ENCODE measurements at places on chromosomes 12 and 14. TPM values are rescaled to one million over a fixed set of nuclear protein-coding genes. Genes with fewer than 3 reads are reported as not detected.

DNA sequence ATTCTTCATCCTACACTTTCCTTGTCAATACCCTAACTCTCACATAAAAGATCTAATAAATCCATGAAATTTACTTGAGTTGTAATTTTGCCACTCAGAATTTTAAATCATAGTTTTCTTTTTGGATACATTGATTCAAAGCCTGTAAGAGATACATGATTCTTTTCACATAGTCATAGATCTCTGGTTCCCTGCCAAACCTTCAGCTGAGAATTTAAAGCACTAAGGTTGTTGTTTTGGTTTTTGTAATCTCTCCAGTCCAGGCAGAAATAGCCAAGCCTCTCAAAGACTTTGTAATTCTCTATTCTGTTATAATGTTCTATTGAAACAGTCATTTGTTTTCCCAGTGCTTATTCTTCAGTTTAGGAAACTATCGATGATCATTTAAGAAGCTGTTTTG is 273.9 kb downstream of the TRHDE start:
- no peak for DNase-seq

- no peak for DNase-seq
Measured at GRCh38 chr14:95221531-95221930, 64.2 kb upstream of the DICER1 start.

- DNase-seq: no peak
Measured at GRCh38 chr12:94815958-94816357, 165.6 kb upstream of the TMCC3 start.

DNA sequence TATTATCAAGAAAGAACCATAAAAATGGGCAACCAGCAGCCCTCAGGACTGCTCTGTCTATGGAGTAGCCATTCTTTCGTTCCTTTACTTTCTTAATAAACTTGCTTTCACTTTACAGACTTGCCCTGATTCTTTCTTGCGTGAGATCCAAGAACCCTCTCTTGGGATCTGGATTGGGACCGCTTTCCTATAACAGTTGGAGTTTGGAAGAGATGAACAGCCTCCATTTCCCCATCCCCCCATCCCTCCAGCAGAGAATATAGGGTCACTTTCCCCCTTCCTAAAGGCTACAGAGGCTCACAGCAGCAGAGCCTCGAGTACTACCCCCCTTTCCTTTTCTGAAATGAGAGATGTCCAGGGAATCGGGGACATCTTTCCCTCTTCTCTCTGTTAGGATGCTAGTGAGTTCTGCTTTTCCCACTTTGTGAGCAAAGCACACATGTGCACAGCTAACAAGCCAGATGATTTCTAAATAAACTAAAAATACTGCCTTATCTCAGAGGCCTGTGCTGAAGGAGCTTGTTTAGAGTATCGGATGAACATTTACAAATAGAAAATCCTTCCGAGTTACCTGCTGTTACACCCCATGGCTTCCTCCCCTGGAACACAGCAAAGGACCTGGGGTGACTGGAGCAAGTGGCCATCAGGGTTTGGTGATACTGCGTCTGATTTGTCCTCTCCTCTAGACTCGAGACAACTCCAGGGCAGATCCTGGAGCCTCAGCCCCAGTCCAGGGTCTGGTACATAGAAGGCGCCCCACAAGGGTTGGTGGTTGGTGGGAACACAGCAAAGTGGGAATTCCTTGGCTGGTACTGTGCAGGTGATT is 144.2 kb downstream of the SLC38A6 start:
- DNase-seq: no peak

KERA gene
- total RNA-seq: not detected

DNA sequence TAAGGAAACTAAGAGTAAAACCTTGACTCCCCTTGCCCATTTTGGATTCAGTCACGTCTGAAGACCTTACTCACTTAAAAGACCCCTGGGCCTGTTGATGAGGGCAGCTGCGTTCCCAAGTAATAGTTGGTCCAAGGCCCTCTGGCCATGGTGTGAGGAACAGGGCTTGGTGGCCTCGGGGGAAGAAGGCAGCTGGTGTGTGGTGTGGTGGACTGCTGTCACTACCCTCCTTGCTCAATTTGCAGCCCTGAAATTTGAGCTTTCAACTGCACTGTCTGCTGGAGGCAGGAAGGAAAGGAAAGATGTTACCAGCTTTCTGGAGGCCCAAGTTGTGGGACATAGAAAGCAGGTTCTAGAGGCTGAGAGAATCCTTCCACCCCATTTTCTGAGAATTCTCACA is 128.2 kb downstream of the SLC38A6 start:
- no peak for DNase-seq

DDX47 gene
- total RNA-seq: 96.6 TPM

DNA sequence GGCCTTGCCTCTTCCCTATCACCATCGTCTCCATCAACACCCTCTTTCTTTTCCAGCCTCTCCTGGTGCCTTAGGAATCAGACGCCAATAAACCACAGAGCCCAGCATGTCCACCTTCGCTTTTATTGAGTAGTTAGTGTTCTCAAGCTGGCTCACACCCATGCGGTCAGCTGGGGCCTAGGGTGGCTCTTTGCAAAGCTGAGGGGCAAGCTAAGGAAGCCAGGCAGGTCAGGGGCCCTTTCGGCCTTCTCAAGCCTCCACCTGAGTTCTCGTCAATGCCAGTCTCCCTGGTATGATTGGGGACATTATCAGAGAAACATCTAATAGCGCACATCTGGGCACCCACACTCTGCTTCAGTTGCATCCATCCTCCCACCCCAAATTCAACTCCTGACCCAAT is 737 bp upstream of the TEX52 start:
- DNase-seq: no peak

GRCh38 chr14:53751650-53752049 is 205.0 kb downstream of the BMP4 start:
- DNase-seq: no peak

TMPRSS12 gene
- not detected for total RNA-seq

DNA sequence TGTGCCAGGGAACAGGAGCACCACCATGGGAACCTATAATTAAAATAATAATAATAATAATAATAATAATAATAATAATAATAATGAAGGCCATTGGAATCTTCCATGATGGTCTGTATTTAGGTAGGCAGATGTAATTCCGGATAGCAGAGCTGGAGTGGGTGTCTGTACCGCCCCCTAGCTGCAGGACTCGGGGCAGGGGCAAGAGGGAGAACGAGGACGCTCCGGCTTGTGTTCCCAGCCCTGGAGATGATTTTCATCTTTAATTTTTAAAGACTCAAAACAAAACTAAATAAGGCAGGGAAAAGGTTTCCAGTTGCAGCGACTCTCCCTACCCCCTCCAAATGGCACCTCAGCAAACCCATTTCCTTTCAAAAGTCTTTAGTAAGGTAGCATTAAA is 501.1 kb downstream of the VRK1 start:
- no peak for DNase-seq

DNA sequence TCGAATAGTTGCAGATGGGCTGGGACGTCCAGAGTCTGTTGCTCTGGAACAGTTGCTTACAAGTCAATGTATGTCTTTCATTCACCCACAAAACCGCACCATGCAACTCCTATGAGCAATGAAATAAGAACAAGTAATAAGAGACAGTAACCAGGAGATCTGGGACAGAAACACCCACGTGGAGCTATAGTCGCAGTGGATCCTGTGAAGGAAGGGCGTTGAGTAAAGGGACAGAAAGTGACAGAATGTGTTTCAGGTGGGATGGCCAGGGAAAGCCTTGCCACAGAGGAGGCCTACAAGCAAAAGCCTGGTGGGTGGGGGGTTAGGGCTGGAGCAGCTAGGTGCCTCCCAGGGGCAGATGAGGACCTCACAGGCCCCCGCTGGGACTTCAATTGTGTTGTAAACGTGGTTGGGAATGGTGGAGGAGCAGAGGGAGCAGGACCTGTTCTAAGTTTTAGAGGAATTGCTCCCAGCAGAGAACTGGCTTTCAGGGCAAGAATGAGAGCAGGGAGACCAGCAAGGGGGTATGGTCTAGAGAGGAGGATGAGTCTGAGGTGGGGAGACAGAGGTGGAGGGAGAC is 86.7 kb upstream of the FZD10 start:
- DNase-seq: no peak

HOXC9 gene
- total RNA-seq: 11.0 TPM

DNA sequence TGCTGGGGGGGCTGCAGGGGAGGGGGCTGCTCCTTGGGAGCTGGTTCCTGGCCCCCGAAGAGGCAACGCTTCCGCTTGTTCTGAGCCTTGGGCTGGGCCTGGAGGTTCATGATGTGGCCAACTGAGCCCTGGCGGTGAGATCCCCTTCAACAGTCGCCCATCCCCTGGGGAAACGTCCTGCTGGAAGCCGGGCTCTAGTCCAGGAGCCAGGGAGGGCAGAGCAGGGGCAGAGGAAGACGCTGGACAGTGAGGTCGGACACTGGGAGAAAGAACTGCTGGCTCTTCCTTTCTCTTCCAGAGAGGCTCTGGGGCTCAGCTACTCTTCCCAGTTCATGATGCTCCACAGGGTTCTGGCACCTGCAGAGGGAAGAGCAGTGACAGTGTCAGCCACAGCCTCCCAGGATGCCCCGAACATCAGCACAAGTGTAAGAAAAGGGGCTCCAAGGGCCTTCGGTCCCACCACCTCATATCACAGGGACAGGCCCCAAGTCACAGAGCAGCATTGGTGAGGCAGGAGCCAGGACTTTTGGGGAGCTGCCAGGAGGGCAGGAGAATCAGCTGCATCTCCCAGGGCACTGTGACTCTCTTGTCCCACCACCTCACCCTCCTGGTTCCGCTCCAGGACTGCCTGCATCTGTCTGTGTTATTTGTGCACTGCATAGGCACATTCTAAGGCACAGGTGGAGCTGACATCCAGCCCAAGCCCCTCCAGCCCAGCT is 25.9 kb upstream of the PNMA1 start:
- DNase-seq: no peak

- DNase-seq: peak; percentile 86
Measured at GRCh38 chr12:52969828-52970569, 21.1 kb downstream of the KRT18 start.

GRCh38 chr14:40312296-40312695 is 880.1 kb upstream of the FBXO33 start:
- peak; percentile 30 for DNase-seq

- no peak for DNase-seq
Measured at GRCh38 chr14:37617864-37618365, 22.5 kb downstream of the TTC6 start.

DNA sequence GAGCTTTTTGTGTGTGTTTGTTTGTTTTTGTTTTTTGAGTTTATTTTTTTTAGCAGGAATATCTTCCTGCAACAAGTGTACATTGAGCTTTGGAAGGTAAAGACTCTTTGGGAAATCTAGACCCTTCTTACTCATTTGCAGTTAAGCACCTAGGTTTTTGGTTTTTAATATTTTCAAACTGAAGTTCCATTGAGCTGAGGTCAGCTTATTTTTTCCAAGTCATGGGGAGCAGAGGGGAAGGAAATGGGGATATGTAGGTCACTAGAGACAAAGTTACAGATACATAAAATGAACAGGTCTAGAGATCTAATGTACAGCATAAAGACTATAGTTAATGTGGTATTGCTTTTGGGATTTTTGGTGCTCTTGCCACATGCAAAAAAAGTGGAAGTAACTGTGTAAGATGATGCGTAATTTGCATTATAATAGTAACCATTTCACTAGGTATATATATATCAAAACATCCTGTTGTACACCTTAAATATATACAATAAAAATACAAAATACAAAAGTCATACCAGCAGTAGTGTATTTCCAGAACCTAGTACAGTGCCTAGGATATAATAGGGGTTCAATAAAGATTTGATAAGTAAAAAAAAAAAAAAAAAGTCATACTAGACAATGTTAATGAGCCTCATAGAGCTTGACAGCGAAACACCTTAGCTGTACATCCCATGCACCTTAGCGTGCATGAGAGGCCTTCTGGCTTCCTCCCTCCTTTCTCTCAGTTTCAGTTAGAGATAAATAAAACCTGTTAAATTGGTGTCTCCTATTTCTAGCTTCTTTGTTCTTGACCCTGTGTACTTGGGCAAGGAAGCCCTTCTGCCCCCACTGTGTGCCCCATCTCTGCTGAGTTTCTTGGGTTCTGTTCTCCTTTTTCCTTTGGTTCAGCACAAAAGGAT is 22.7 kb downstream of the CGRRF1 start:
- no peak for DNase-seq

DNA sequence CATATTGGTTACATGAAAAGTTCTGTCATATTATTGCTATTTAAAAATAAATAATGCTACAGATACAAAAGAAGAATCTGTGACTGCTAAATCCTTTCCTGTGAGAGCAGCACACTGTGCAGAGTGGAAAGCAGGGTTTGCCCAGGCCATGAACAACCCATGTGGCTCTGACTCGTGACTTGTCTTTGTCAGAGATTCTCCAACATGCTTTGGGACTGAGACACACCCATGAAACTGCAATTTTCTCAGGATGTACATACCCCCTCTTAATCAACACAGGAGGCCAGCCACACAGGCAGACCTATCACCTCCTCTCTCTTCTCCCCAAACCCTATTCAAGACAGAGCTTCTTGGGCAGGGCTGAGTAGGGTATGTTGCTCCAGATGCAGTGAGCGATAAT is 96.8 kb upstream of the NTF3 start:
- peak; percentile 16 for DNase-seq

BEST3 gene
- 0.31 TPM for total RNA-seq

- no peak for DNase-seq
Measured at GRCh38 chr14:92677087-92677668, 71.2 kb downstream of the LGMN start.

DNA sequence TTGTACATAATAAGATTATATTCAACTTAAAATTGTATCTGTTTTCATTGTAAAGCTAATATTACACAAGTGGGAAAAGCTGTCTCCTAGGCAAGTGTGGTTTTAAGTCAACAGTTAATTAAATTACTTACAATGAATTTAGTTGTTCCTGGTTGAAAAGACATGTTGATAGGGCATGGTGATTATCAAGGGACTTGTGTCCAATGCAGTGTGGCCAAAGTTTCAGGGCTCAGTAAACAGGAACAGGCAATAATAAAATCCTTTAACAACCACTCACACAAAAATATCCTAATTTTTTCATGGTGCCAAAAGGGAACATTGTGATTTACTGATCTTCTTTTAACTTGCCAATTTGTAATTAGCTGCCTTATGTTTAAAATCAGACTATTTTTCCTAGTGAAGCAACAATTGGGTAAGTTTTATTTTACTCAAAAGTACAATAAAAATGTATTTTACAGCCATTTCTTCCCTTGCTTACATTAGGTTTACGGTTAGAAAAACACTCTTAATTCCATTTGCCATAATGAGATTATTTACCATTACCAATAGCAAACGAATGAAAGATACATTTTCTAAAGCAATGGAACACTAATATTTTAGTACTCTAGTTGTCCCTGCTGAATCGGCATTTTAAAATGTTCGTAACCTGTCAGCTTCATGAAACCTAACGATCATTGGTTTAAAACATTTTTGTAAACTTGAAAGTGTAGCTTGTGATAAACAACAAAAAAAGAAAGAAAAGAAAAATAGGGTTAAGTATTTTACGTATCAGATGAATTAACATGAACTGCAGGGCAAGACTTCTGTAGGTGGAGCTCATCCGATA is 1.8 kb upstream of the WNK1 start:
- DNase-seq: no peak

- no peak for DNase-seq
Measured at GRCh38 chr14:58607952-58608317, 29.8 kb upstream of the DACT1 start.
